ENCODE measurements at places on chromosomes 7 and 10. TPM values are rescaled to one million over a fixed set of nuclear protein-coding genes. Genes with fewer than 3 reads are reported as not detected.

DNA sequence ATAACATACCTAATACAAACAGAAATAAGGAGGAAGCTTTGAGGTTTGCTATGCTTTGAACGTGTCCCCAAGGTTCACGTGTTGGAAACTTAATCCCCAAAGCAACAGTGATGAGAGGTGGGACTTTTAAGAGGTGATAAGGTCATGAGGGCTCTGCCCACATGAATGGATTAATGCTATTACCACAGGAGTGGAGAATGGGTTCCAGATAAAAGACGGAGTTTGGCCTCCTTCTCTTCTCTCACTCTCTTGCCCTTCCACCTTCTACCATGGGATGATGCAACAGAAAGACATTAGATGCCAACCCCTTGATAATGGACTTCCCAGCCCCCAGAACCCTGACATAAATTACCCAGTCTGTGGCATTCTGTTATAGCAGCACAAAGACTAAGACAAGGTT lies 9.6 kb downstream of the ITGB1 start:
- no peak overlapping the region for H3K4me3 ChIP-seq
- peaks cover 88% of the 10 kb centered on the region for H3K4me1 ChIP-seq
- no peak for DNase-seq
- H3K27me3 ChIP-seq: no peaks in the 10 kb centered on the region

GRCh38 chr10:14812271-14812670 lies 25.6 kb downstream of the CDNF start:
- H3K4me1 ChIP-seq: no peaks in the 10 kb centered on the region
- H3K27ac ChIP-seq: no peak overlapping the region
- H3K27me3 ChIP-seq: no peaks in the 10 kb centered on the region

DNA sequence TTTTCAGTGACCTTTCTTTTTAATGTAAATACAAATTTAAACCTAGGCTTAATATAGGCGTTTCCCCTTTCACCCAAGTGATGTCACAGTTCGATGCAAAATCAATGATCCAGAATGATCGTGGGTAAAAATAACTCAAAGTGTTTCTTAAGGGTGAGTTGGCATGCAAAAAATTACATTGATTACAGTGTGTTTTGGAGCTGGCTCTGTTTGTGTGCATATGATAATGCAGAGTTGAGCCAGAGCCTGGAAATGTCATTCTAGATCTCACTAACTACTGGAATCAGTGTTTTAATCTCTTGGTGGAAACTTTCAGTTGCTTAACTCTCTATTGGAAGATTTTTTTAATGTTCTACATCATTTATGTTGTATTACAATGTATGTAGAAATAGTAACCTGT lies 72.5 kb upstream of the MXI1 start:
- no peaks in the 10 kb centered on the region for H3K4me1 ChIP-seq
- peaks cover 44% of the 10 kb centered on the region for H3K36me3 ChIP-seq
- no peak overlapping the region for H3K4me3 ChIP-seq
- no peak overlapping the region for H3K27ac ChIP-seq
- no peak for DNase-seq

- H3K27ac ChIP-seq: no peak overlapping the region
- H3K4me1 ChIP-seq: no peaks in the 10 kb centered on the region
- no peak for DNase-seq
- no peaks in the 10 kb centered on the region for H3K27me3 ChIP-seq
Observed at GRCh38 chr7:81014266-81014665, 95.4 kb upstream of the SEMA3C start.

GRCh38 chr7:22400936-22401553 lies 44.1 kb upstream of the RAPGEF5 start:
- DNase-seq: no peak
- no peaks in the 10 kb centered on the region for H3K4me1 ChIP-seq
- no peaks in the 10 kb centered on the region for H3K27me3 ChIP-seq
- H3K36me3 ChIP-seq: no peaks in the 10 kb centered on the region
- H3K27ac ChIP-seq: no peak overlapping the region

DNA sequence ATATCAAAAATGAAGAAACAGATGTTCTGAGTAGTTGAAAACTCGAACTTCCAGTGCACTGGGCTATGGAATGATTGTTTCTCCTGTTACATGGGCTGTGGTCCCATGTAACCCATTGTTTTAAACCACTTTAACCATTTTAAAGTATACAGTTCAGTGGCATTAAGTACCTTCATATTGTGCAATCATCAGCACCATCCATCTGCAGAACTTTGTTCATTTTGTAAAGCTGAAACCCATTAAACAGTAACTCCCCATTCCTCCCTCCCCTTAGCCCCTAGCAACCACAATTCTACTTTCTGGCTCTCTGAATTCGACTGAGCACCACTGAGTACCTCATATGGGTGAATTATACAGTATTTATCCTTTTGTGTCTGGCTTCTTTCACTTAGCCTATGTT lies 217.4 kb downstream of the LRMDA start:
- no peaks in the 10 kb centered on the region for H3K27me3 ChIP-seq
- no peak overlapping the region for H3K27ac ChIP-seq
- H3K4me1 ChIP-seq: no peaks in the 10 kb centered on the region
- no peak for DNase-seq
- peaks cover 2% of the 10 kb centered on the region for H3K36me3 ChIP-seq

GRCh38 chr7:45434167-45434784 lies 139.9 kb upstream of the ADCY1 start:
- H3K36me3 ChIP-seq: no peaks in the 10 kb centered on the region
- DNase-seq: no peak
- H3K4me1 ChIP-seq: no peaks in the 10 kb centered on the region
- no peak overlapping the region for H3K4me3 ChIP-seq
- no peaks in the 10 kb centered on the region for H3K27me3 ChIP-seq
- no peak overlapping the region for H3K27ac ChIP-seq

Gene MYO1G
- 1.1 TPM for total RNA-seq

Gene AGR2
- total RNA-seq: not detected

Gene ACBD7
- not detected for total RNA-seq

Gene GRID2IP
- total RNA-seq: not detected

Gene NSUN6
- total RNA-seq: 4.0 TPM

Gene CCT6A
- total RNA-seq: 96.5 TPM

Gene PON3
- 0.44 TPM for total RNA-seq

Gene RTKN2
- not detected for total RNA-seq

Gene HTR5A
- not detected for total RNA-seq

Gene NPFFR1
- not detected for total RNA-seq

All from psoas muscle (tissue), 8 donors.